PC-3 (cell line): ENCODE measurements at places on chromosomes 1 and 21. TPM values are rescaled to one million over a fixed set of nuclear protein-coding genes. Genes with fewer than 3 reads are reported as not detected.

- peak; percentile 16 for DNase-seq
These were observed 1.1 kb downstream of the HUNK start for GRCh38 chr21:31873696-31874599.

DNA sequence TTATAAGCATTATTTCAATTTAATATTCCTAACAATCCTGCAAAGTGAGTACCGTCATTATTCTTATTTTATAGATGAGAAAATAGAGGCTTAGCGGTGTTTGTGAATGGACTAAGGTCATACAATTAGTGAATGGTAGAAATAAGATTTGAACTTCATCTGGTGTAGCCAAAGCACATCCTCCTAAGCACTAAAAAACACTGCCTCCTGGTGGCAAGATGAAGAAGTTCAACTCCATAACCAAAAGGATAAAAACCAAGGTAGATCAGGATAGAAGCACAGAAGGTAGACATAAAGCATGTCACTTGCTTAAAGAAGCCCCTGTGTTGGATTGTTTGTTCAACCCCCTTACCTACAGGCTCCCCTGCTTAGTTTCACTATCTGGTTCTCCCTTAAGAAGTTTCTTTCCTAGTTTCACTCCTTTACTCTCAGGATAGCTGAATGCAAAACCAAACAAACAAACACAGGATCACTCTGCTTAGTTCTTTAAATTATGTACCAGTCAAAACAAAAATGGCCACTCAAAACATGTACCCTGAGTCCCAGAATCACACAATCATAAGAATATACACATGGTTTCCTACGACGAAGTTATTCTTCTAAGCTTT is 12.7 kb upstream of the AIM2 start:
- DNase-seq = peak; percentile 36

DNA sequence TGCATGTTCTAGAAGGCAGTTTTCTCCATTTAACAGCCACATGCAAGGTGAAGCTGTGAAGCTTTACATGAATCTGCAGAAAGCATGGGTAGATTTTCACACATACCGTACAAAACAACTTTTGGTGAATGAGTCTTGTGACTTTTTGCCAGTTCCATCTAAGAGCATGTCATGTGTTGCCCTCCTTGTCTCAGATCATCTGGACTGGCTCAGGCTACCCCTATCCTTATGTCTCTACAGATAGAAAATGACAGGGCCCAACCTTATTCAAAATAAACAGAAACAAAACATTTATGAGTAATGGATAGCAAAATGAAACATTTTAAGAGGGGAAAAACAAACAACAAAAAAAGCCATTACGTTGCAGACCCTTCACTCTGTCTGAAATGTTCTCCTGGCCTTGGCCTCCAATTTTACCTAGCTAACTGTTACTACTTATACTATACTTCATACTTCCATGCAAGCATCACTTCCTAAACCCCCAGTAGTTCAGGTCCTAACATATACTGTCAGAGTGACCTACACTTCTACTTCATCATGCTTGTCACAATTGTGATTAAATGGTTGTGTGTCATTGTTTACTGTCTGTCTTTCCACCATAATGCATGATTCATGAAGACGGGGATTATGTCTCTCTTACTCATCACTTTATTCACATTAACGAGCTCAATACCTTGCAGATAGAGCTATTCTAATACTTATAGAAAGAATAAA is 39.0 kb downstream of the LRRC8C start:
- DNase-seq = peak; percentile 90

DNA sequence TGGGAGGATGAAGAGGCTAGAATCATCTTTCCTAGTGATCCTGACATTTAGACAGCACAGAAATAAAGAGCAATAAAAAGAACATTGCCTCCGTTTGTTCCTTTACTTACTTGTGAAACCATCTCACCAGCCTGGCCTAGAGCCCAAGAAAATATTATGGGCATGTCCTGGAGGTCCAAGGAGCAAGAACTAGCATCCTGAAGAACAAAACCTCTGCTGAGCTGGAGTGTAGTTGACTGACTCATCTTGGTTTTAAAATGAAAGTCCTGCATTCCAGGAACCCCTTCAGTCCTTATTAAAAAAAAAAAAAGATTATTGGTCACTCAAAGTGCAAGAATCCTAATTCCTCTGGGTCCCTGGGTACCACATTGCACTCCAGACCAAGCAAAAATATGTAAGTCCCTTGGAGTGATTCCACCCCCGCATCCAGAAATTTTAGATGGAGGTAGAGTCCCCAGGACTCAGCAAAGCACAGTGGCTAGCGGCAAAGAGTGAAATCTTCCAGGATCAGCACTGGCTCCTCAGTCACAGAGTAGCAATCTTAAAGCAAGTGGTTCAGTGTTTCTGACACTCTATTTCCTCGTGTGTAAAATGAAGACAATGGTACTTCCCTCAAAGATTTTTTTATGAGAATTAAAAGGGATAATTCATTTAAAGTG is 7.0 kb downstream of the SMCP start:
- DNase-seq = peak; percentile 32

DNA sequence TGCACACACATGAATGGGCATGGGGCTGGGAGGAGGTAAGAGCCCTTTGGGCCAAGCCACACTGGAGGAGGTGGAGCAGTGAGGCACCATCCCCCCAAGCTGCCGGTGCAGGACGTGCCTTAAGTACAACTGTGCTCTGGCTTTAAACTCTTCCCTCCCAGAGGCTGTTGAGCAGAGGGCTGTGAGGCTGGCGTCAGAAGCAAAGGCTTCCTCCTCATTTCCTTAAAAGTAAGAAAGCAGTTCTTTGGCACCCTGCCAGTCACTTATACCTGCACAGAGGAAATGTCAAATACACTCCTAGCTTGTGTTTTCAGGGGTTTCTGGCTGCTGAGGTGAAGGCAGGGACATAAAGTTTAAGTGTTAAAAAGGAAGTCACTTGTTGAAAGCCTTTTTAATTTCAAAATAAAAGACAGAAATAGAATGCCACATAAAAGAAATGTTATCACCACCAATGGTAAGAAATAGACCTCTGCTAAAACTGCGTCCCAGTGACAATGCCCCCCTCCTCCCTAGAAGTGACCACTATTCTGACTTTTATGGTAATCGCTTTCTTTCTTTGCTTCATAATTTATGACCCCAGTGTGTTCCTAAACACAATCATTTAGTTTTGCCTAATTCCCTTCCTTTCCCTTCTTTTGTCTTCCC is 33.0 kb downstream of the LAMC2 start:
- DNase-seq = no peak

DNA sequence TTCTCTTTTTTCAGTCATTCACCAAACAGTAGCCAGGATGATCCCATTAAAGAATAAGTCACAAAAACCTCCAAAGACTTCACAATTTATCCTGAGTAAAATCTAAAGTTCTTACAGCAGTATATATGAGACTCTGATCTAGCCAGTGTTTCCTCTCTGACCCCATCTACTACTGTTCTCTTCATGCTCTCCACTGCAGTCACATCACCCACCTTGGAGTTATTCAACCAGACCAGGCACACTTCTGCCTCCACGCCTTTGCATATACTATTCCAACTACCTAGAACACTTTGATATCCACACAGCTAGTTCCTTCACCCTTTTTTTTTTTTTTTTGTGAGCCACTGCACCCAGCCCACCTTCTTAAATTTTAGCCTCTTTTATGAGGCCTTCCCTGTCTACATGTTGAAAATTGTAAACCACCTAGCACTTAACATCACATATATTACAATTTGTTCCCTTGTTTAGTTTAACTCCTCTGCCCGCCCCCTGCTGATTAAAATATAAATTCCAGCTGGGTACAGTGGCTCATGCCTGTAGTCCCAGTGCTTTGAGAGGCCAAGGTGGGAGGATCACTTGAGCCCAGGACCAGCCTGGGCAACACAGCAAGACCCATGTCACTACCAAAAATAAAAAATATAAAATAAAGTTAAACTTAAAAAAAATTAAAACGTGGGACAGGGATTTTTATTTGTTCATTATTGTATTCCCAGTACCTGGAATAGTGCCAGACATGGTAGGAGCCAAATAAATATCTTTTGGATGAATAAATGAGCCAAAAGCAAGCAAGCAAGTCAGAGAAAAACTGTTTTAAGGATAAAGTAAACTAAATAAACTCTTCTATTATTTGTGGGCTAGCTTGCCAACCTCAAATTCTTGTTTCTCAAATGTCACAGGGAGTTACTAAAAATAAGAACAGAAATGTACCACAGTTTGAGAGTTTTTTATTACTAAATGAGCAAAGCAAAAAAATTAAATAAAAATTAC is 35.2 kb upstream of the MUTYH start:
- DNase-seq = peak; percentile 14

DNA sequence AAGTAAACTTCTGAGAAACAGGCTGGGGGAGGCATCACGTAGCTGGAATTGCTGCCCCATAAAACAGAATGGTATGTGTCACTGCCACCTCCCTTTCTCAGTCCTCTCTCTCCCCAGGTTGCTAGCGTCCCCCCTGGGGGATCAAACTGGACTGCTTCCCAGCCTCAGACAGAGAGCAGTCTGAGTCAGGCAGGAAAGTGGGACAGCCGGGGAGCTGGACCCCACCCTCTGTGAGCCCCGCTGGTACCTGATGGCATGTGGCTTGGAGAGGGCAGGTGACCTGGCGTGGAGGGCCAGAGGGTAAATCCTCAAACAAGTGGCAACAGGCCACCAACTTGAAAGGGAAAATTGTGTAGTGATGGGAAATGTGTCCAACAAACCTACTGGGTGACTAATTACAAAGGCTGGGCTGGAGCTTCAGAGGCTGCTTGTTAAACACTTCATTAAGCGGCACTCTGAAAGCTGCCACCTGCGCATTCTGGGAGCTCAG is 1.0 kb upstream of the SFN start:
- DNase-seq = peak; percentile 86

- no peak for DNase-seq
These were observed 389.3 kb upstream of the BEND5 start for GRCh38 chr1:49166031-49166430.

GRCh38 chr1:62493656-62494055 is 56.8 kb downstream of the USP1 start:
- DNase-seq = peak; percentile 73

- no peak for DNase-seq
These were observed 7.2 kb downstream of the VASH2 start for GRCh38 chr1:212957546-212957945.

DNA sequence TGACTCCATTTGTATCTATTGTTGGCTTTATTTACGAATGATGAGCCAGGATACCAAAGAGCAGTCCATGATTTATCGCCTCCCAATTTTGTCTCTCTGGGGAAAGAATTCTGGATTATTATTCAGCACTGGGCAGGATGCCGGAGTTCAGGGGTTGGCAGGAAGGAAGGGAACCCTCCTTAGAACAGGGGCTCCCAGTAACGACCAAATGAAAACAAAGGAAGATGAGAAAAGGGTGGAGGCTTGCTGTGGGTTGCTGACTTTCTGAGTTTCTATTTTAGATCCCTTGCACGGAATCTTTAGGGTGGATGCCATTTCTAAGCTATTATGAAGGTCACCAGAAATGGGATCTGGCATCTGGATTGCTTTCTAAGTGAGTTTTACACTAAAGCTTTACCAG is 231.2 kb upstream of the LYPLAL1 start:
- DNase-seq = no peak

GRCh38 chr1:22208268-22208972 is 65.5 kb upstream of the WNT4 start:
- peak; percentile 30 for DNase-seq

- no peak for DNase-seq
These were observed 199.0 kb downstream of the RPS6KC1 start for GRCh38 chr1:213250041-213250440.

- DNase-seq = no peak
These were observed 71.0 kb downstream of the RALGPS2 start for GRCh38 chr1:178796013-178796412.

DNA sequence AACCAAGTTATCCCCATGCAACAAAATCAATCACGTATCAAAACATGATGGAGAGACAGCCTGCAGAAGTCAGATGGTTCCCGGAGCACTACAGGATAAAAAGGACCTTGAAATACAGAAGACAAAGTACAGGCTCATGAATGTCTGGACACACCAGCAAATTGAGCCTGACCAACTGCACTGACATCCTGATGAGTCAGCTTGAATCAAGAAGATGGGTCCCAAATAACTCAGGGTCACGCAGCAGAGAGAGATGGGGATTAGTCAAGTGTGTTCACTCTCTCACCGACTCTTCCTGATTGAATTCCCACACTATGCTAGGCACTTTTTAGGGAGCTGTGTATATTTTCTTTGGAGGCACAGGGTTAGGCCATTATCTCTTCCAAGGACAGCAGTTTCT is 71.1 kb upstream of the DIRAS3 start:
- peak; percentile 63 for DNase-seq

DNA sequence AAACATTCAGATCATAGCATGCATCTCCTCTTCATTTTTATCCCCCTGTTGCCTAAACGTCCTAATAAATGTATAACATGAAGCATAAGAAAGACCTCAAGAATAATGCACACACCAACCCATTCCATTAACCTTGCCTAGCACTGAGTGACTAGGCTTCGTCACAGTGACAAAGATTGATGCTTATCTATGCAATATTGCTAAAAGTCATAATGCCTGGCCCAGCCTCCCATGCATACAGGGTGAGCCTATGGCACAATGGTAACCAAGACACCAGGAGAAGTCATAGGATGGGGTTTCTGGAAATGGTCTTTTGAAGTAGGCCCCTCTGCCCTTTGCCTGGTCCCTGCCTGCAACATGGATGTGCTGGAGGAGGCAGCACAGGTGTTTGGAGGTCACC is 33.8 kb downstream of the ABCA4 start:
- no peak for DNase-seq

GRCh38 chr1:200706111-200706814 is 32.4 kb upstream of the CAMSAP2 start:
- DNase-seq = no peak

DNA sequence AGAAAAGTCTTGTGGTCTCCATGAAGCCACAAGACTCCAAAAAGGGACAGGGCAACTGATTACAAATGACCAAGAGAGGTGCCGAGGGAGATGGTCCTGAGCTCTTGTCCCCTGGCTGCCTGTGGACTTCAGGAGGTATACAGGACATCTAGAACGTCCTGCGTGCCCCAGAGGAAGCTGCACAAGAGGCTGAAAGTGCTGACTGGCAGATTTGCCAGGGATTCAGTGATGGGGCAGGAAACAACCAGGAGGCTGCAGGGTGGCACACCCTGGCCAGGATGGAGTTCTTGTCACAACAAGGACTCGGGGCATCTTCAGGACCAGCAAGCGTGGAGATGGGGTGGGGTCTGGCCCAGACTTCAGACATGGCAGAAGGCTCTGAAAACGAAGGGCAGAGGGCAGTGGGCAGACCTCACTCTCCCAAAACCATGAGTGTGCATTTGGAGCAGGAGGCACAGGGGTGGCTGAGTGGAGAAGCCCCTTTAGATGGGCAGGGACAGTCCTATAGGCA is 13.4 kb upstream of the PKP1 start:
- DNase-seq = no peak

The PYGO2 gene
- 41.7 and 43.3 TPM in 2 replicates for total RNA-seq

The TFF2 gene
- total RNA-seq = 21.1 and 22.9 TPM in 2 replicates

The GLMP gene
- total RNA-seq = 49.8 and 52.2 TPM in 2 replicates

The KCNA10 gene
- total RNA-seq = not detected in 2 replicates

The HMGB4 gene
- not detected in 2 replicates for total RNA-seq

The RUNX1 gene
- 55.2 and 77.8 TPM in 2 replicates for total RNA-seq

The SELL gene
- 0.69 and 1.2 TPM in 2 replicates for total RNA-seq

The CD52 gene
- not detected in 2 replicates for total RNA-seq

The AQP10 gene
- total RNA-seq = not detected in 2 replicates

The IFI16 gene
- 0.98 and 1.3 TPM in 2 replicates for total RNA-seq

The HCRTR1 gene
- not detected in 2 replicates for total RNA-seq

The APOBEC4 gene
- total RNA-seq = not detected in 2 replicates

The PFKFB2 gene
- total RNA-seq = 37.5 and 48.6 TPM in 2 replicates
